Activated CD4-positive, alpha-beta T cell treated with anti-CD3 and anti-CD28 coated beads, Interleukin-2, amount 10 ng/mL, durations not matched to agents 24 days and 14 days (primary cell): ENCODE measurements at places on chromosomes 7 and 10. TPM values are rescaled to one million over a fixed set of nuclear protein-coding genes. Genes with fewer than 3 reads are reported as not detected.

The ENTPD1 gene
- 13.0 and 17.0 TPM in 2 replicates for total RNA-seq

The GRID2IP gene
- 0.05 TPM in 1 of 2 replicates, not detected in the other for total RNA-seq

The LRIT1 gene
- total RNA-seq, result not detected in 2 replicates

The UCMA gene
- not detected in 2 replicates for total RNA-seq

GRCh38 chr7:6546498-6547251, 4.6 kb downstream of the GRID2IP start:
- no peak for DNase-seq

DNA sequence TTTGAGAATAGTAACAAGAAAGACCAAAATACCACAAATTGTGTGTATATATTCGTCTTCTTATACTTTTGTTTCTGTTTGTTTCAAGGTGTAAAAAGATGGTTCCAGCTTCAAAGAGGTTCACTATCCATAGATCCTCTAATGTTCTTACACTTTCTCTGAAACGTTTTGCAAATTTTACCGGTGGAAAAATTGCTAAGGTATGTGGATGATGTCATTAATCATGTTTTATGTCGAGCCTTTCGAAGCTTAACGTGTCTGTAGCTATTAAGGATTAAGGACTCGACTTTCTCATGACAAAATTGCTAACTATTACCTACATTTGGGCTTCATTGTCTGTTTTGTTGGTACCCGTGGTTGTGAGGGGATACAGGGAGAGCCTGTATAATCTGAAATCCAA, 112.8 kb downstream of the ANKRD61 start:
- no peak for DNase-seq

- DNase-seq, result no peak
Observed at GRCh38 chr7:7979558-7979957, 11.0 kb downstream of the GLCCI1 start.

- DNase-seq, result no peak
Observed at GRCh38 chr7:12434012-12434642, 30.5 kb upstream of the VWDE start.

DNA sequence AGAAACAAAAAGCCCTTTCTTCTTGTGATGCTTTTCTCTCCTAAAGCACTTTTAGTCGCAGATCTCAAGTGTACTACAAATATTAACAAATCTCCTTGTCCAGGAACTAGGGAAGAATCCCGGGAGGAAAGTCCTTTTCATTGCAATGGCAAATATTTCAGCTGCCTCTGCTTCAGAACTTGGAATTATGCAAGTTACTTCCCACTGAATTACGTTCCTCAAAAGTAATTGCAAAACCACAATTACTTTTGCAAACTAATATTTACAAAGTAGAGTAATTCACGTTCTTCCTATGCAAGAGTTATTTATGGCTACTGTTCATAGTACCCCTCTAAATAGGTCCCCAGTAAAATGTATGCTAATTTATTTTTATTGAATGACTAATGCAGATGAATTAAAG, 14.5 kb downstream of the PRKCQ start:
- no peak for DNase-seq

DNA sequence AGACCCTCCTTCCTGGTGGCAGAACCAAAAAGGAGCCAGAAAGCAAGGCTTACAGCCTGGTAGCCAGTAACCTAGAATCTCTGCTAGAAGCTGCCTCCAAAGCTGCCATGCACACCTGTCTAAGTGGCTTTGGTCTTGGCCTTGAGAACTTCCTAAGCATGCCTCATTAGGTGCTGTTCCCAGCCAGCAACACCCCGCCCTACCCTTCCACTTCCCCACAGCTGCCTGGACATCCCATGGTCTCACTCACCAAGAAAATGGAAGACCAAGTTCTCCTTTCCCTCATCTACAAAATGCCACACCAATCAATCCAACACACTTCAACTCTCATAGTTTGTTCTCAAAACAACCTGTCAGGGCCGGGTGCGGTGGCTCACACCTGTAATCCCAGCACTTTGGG, 4.2 kb downstream of the PSAP start:
- no peak for DNase-seq

DNA sequence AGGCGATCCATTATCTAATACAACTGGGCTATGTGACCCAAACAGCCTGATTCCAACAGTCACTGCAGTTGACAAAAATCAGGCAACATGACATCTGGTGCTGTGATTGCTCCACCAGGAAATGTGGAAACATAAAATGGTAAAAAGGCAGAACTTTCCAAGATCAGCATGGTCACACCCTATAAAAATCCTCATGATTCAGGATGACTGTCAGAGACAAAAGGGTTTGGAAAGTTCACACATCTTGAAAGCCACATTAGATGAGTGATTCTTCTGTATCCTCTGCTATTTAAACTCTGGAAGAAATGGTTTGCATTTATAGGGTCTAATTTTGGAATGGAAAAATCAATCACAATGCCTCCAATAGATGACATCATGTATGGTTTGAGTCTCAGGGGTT, 662.6 kb upstream of the IGFBP3 start:
- no peak for DNase-seq

DNA sequence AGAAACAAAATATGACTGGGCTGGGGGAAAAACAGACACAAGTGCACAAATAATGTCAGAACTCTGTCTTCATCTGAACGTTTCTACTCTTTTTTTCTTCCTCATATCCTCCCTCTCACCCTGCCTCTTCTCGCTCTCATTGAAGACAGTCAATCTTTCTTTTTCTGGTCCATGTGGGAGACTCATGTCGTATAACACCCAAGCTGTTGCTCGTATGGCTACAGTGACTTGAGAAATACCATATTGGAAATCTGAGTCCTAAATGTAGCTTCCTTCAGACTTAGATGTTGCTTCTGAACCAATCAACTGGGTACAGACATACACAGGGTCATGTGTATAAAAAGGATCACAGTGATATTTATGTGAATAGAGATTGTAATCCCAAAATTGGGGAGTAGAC, 579.8 kb upstream of the CELF2 start:
- no peak for DNase-seq

DNA sequence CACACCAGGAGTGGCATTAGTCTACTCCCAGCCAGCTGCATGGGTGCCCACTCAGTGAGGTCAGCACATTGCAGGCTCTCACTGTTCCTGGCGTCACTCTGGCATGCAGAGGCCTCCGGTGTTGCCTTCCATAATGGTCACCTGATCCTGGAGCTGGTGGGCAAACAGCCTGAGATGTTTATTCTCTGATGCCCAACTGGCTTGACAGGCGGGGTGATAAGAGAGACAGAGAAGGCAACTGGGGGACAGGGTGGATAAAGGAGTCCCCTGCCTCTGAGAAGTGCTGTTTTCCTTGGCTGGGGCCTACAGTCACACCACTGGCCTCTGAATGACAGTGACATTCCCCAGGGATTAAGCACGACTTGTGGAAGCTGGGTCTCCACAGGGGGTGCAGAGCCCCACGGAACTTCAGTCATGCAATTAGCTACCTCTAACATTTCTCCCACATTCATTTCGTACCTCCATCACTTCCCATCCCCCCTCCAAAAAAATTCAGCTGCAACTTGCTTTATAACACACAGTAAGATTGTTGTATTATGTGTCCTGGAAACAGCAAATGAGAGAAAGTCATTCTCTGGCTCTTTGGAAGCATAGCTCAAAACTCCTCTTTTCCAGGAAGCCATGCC, 7.1 kb upstream of the RBM20 start:
- no peak for DNase-seq

- no peak for DNase-seq
Observed at GRCh38 chr7:104328296-104328969, at the start of gene LHFPL3. TSS of gene LHFPL3 (plus strand) at chr7:104328603.

GRCh38 chr7:70810558-70811139, 321.3 kb upstream of the GALNT17 start:
- no peak for DNase-seq

DNA sequence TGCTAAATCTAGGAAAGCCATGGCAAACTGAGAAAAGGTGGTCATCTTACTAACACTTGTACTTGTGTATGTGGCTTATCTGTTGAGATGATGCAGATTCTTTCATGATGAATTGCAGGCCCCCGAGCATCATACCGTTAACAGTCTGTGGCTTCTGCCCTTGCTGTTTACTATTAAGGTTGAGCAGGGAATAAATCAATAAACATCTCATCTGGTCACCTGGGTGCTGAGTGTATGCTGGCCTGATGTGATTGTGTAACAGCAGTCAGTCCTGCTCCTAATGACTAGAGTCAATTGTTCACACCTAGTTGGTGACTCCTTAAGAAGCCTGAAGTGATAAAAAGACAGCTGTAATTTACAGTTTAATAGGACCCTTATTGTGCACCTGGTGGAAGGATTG, 8.3 kb upstream of the GNAT3 start:
- no peak for DNase-seq

DNA sequence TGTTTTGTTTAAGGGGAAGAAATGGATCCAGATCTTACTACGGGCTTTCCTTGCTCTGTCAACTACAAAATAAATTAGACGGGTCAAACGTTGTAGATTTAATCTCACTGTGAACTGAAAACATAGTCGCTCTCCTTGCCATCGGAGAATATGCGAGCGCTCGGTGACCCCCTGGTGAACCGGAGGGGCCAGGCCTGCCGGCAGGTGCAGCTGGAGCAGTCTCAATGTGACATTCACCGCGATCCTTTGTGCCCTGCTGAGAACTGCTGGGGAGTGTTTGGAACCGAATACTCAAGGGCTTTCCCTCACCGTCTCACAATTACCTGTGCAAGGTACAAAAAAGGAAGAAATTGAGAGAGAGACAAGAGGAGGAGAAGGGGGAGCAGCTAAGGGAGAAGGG, 174.1 kb upstream of the GPR26 start:
- no peak for DNase-seq

DNA sequence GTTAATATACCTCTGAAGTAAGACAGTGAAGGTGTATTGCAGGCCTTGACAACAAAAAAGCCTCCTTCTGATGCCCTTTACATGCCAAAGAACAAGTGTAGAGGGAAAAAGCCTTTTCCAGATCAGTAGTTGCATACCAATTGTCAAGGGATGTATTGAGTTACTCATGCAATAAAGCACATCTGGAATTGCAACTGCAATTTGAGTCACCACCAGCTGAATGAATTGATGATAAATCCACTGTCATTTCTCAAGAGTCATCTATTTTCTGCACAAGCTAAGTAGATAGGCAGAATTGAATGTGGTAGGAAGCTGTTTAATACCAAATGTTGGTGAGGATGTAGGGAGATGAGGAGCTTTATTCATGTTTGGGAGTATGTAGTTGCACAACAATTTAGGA, 325.9 kb upstream of the SMIM30 start:
- DNase-seq, result no peak

DNA sequence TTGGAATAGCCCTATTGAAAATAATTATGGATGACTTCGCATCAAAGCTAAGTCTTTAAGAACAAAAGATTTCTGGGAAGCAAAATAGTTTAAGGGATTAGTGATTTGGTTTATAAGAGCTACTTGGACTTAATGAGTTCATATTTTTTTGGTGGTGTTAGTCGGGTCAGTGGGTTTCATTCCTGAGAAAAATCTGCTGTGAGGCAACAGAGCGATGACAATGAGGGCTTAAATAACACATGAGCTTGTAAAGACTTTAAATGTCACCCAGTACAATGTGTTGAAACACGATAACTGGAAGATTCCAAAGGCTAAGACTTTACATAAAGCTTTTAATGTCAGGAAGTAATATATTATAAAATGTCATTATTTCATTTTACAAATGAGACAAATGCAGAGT, 178.8 kb downstream of the ARL4A start:
- no peak for DNase-seq

DNA sequence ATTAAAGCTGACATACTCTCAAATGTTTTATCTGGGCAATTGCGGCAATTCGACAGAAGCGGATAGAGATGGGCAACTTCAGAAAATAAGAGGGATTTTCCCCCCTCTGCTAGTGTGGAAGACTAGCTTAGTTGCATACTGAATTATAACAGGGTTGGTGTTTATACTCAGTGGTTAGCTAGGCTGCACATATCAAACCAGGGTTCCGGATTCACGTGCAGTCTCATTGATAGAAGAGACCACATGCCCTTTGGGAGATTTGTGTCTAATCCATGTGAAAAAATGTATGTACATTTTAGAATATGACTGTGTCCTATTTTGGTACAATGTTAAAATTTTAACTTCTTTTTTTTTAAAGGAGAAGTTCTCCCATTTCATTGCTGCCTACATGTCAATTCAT, 136.9 kb upstream of the FZD1 start:
- DNase-seq, result no peak

- DNase-seq, result peak; percentile 89
Observed at GRCh38 chr10:11403116-11403515, 208.3 kb downstream of the USP6NL start.

DNA sequence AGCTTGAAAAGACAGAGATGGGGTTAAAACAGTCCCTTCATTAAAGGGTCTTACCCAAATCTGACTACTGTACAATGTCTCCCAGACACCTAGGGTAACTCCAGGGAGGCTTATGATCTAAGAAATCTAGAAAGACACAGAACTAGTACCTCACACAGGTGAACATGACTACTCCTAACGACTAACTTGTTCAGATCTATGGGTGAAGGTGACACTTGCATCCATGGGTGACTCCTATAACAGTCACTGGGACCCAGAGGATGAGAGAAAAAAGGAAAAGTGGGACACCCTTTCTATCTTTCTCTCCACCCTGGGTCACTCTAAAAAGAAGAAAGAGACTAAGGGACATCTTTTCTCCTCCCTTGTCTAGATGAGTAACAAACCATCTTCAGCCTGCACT, 19.2 kb downstream of the AKR1C8 start:
- DNase-seq, result no peak

- DNase-seq, result no peak
Observed at GRCh38 chr7:50556247-50556991, 8.8 kb downstream of the DDC start.

GRCh38 chr10:132961787-132962622, 19.6 kb upstream of the CFAP46 start:
- DNase-seq, result peak; percentile 91

DNA sequence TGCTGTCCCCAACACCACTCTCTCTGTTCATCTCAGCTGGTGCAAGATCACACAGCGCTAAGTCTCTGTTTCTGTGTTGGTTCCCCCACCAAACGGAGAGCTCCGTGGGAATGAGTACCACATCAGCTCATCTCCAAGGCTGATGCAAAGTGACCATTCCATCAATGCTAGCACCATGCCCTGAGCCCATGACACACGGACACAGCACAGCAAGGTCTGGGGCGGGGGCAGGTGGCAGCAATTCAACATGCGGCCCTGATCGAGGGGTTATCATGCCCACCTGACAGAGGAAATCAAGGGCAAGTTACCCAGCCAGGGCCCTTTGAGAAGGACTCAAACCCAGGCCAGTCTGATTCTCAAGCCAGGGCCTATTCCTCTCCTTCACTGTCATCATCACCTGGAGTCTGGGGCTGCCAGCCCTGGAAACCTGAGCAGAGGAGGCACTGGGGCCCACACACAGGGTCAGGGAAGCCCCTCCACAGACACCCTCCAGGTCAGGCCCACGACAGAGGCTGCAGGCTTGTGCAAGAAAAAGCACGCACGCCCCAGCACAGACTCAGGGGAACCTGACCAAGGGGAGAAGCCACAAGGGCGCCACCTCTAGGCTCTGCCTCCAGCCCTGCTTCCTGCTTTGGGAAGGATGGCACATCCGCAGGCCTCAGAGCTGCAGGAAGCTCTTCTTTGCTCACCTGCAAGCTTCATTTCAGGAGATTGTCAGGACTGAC, 74.8 kb downstream of the GRID1 start:
- DNase-seq, result no peak
